ENCODE measurements at places on chromosomes 7 and 10.

DNA sequence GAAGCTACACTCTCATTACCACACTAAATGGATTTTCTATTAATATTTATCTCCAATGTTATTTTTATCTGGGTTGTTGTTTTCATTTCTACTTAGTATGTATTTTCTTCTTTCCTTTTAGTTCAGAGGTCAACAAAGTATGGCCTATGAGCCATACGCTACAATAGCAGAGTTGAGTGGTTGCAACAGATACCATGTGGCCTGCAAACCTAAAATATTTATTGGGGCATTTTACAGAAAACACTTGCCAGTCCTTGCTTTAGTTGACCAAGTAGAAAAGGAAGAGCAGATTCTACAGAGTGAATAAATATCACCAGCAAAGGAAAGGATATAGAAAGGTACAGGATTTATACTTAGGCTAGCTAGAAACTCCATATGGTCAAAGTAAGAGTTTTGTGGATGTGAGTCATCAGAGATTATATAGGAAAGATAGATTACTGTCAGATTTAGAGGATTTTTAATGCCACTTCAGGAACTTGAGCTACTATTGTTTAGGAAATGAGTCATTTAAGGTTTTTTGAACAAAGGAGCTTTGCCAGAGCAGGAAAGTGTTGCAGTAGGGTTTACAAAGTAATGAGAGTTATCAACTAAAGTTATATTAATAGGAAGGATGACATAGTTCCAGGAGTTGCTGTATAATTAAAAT lies 323.3 kb upstream of the KAT6B start:
- DNase-seq: no peak

DNA sequence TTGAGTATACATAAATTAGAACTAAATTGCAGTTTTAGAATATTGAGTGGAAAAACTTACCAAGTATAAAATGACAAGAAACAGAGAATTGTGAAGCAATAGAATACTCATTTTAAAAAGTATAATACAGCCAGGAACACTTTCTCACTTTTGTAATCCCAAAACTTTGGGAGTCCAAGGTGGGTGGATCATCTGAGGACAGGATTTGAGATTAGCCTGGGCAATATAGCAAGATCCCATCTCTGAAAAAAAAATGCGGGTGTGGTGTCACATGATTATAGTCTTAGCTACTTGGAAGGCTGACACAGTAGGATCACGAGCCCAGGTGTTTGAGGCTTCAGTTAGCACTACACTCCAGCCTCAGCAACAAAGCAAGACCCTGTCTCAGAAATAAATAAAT lies 440.9 kb upstream of the POT1 start:
- no peak for DNase-seq

DNA sequence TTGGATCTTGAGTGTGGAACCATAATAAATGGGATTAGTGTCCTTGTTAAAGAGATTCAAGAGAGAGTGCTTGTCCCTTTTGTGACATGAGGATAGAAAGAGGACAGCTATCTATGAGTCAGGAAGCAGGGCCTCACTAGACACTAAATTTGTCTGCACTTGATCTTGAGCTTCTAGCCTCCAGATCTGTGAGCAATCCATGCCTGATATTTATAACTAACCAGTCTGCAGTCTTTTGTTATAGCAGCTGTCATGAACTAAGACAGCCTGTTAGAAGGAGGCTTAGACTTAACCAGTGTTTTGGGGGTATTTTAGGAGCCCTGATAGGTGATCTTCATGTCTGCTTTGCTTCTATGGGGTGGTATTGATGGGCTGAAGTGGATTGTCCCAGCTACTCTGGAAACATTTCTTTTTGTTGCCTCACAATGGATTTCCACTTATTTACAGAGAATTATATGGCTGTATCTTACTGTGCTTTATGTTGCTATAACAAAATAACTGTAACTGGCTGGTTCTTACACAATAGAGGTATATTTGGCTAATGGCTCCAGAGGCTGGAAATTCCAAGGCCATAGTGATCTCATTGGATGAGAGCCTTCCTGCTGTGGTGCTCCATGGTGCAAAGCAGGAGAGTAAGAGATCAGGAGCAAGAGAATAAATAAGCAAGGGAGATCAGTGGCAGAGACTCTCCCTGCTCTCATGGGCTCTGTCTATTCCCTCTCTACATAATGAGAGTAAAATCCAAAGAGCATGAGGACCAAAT lies 23.4 kb upstream of the AKR1C3 start:
- DNase-seq: no peak

DNA sequence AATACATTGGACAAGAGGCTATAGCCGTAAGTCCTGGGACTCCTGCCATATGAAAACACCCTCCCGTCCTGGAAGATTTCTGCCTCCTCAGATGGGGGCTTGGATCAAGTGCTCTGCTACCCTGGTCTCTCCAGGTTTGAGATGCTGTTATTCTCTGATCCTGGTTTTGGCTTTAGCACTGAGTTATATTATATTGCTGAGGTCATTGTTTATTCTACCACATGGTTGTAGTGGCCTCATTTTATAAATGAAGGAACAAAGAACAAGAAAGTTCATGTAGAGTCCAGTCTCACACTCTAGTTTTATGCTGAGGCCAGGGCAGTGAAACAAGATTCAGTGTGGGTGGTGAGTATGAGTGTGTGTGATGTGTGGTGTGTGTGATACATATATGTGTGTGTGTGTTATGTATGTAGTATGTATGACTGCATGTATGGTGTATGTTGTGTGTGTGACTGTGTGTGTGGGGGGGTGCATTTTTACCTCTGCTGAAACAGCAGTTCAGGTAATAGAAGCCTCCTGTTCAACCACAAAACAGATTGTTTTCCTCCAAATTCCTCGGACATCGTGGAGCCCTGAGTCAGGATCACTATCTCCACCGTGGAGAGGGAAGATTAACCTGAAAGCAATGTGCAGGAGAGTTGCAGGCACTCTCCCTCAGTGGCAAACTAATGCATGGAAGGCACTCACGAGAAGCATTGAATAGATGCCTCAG lies 80.7 kb downstream of the C7orf25 start:
- DNase-seq: no peak

GRCh38 chr7:138853448-138853847 lies 55.5 kb upstream of the ATP6V0A4 start:
- no peak for DNase-seq

DNA sequence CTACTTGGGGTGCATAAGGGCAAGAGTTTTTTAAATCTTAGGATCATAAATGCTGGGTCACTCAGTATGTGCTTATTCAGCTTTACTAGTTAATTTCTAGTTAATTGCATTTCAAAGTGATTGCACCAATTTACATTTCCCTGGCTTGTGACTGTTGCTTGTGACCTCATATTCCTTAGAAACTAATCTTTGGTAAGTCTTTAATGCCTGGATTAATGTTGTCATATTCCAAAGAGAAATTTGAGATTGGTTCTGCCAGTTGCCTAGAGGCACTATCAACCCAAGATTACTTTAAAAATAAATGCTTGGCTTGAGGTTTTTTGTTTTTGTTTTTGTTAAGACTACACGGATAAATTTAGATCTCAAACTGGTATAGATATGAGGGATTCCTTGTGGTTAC lies 103.1 kb downstream of the ANK3 start:
- no peak for DNase-seq

DNA sequence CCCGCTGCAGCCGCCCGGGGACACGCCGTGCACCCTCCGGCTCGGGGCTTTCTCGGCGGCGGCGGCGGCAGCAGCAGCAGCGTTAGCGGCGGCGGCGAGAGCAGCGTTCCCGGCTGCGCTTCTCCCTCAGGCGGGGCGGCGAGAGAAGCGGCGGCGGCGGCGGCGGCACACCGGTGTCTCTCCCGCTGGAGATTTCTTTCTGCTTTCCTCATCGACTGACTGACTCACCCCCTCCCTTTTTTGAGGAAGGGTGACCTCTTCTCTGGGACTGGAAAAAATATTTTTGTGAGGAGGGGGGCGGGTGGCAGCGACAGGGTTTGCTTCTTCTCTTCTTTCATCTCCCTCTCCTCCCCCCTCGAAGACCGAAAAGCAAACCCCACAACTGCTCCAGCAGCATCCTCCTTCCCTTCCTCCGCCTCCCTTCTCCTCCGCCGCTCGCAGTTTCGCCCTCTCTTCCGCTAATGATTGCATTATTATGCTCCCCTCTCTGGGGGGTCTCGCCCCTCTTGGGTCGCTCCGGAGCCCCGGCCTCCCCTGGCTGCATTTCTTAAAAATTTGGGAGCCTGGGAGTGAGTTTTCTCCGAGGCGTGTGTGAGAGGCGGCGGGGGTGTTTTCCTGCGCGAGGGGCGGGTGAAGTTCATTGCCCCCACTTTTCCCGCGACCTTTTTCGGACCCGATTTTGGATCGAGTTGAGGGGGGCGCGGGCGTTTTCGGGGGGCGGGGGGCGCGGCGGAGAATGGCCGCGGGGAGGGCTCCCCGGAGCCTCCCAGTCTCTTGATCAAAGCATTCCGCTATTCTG lies 411 bp downstream of the AUTS2 start:
- DNase-seq: no peak

- no peak for DNase-seq
Measured at GRCh38 chr10:128005858-128006257, 99.0 kb downstream of the PTPRE start.

DNA sequence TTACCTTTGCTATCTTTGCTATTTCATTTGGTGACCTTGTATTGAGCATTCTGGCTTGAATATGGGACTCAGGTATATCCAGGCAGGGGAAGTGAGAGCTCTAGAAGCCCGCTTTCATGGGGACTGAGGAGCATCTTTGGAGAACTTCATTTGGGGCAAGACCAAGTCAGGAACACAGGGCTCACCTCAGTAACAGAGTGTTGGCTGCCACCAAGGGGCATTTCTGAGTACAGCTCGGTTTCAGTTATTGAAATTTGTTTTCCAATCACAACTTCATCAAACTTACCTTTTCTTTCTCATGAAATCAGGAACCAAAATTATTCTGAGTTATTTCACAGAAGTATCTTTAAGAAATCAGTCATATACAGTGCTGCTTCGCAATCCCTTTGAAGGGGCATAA lies 337.2 kb downstream of the C7orf25 start:
- DNase-seq: no peak

- no peak for DNase-seq
Measured at GRCh38 chr10:88848499-88848898, 3.1 kb downstream of the ANKRD22 start.

GRCh38 chr7:156578978-156579430 lies 61.6 kb upstream of the RNF32 start:
- no peak for DNase-seq

- DNase-seq: peak; percentile 86
Measured at GRCh38 chr10:31242902-31243301, 76.1 kb upstream of the ZEB1 start.

DNA sequence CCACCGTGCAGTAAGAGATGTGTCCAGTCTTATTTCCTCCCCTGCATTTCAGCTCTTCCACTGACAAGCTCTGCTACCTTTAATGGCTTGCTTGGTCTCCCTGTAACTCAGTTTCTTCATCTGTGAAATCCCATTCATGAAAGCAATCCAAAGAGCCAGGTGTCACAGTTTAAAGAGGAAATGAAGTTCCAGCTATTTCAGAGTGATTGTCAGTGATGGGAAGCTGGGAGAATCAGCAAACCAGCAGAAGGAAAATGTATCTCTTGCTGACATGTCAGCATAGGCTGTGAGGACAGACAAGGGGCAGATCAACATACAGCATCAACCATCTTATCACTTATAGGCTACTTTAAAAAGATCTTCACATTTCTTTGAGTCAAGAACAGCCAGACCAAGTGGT lies 445.3 kb downstream of the ADRA2A start:
- no peak for DNase-seq

- DNase-seq: peak; percentile 71
Measured at GRCh38 chr10:31707093-31708039, 221.3 kb downstream of the ARHGAP12 start.

DNA sequence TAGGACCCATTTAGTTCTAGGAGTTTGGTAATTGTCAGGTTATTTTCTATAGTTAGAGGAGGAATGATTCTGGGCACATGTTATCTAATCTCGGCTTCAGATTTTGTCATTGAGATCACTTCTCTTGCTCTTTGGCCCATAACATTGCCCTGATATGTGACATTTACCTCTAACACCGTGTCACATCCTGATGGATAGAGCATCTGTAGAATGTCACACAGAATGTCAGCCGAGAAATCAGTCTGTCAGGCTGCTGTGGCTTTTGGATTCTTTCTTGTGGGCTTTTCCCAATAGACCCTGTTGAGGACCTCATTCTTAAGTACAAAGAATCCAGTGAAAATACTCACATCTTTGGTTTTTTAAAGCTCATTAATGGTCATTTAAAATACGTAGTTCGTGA lies 142.4 kb downstream of the LRRC4 start:
- no peak for DNase-seq

DNA sequence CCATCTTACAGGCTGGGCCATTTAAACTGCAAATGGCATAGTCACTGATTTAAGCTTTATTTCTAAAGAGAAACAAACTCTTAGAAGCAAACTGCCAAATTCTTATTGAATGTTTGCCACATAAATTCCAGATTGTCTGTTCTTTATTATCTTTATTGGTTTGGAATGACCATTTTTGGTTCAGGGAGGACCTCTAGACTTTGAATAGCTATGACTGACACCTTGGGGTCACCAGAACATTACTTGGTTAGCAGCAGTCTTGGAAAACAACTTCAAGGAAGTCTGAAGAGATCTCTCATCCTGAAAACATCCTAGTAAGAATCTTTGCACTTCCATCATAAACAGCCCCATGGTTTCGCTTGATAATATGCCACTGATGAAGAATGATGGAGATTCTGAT lies 197.1 kb downstream of the SUGCT start:
- DNase-seq: no peak

- peak; percentile 92 for DNase-seq
Measured at GRCh38 chr10:67788028-67788886, 49.7 kb downstream of the DNAJC12 start.

GRCh38 chr10:5365928-5366327 lies 1.2 kb downstream of the UCN3 start:
- DNase-seq: no peak

DNA sequence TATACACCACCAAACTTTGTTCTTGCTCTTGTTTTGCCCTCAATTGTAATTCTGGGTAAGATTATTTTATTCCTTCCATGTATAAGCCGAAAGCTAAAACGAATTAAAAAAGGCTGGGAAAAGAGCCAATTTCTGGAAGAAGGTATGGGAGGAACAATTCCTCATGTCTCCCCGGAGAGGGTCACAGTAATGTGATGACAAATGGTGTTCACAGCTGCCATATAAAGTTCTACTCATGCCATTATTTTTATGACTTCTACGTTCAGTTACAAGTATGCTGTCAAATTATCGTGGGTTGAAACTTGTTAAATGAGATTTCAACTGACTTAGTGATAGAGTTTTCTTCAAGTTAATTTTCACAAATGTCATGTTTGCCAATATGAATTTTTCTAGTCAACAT lies 12.5 kb upstream of the CFAP69 start:
- no peak for DNase-seq

DNA sequence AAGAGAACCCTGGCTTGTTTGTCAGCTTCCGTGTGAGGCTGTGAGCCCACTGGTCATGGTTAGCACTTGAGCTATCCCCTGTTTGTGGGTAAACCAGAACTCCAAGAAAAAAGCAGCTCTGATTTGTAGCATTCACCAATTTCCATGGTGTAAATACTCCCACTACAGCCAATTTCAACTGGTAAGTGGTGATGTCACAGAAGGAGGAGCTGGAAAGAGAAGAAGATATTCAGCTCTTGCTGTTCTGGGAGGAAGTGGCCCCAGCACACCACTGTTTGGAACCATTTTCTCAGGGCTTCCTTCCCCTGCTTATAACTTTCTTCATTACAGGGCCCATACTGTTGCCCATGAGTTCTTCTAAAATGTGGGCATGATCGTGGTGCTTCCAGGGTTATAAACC lies 500.1 kb upstream of the ZMIZ1 start:
- DNase-seq: no peak

GRCh38 chr10:118720685-118721538 lies 33.9 kb downstream of the CACUL1 start:
- peak; percentile 70 for DNase-seq

Measured in activated effector memory CD4-positive, alpha-beta T cell treated with anti-CD3 and anti-CD28 coated beads, Interleukin-2, amount 50 U/mL, for 16 hours (primary cell).